ENCODE measurements at places on chromosomes 3 and 15.

- no peak for DNase-seq
These were observed 2.3 kb upstream of the GMPPB start for GRCh38 chr3:49725906-49726681.

- DNase-seq: no peak
These were observed 294.5 kb upstream of the RARB start for GRCh38 chr3:25133588-25133987.

DNA sequence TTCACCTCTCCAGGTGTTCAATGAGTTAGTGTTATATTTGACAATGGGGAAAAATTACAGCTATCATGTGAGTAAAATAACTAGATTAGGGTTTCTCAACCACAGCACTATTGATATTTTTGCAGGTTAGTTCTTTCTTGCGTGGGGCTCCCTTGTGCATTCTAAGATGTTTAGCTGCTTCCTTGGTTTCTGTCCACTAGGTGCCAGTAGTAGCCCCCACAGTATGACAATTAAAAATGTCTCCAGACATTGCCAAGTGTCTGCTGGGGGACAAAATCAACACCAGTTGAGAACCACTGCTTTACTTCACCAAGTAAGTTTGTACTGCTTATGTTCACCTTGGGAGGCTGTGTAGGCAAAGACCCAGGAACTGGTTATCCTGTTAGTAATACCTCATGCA lies 618.7 kb downstream of the EDEM1 start:
- no peak for DNase-seq

- peak; percentile 26 for DNase-seq
These were observed 562 bp downstream of the NEO1 start for GRCh38 chr15:73052653-73053397.

DNA sequence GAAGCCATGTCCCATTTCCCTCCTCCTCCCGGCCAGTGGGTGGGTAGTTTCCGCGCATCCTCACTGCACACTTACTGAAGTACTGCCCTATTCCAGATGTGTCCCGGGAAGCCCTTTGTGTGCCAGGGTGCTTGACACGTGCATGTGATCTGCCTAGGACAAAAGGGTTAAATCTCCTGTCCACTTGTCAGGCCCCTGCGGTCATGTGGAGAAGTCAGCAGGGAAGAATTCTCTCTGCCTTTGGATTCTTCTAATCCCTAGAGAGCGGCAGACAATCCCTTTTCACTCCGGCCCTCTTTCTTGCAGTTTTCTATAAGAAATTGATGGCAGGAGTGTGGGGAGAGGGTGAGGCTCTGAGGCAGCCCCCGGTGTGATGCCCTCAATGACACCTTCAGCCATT lies 19.8 kb downstream of the ST8SIA2 start:
- no peak for DNase-seq

- peak; percentile 8 for DNase-seq
These were observed 28.4 kb downstream of the SH3GL3 start for GRCh38 chr15:83475551-83475950.

GRCh38 chr3:41575724-41576123 lies 376.4 kb downstream of the CTNNB1 start:
- no peak for DNase-seq

GRCh38 chr3:49199900-49200281 lies 28.5 kb downstream of the KLHDC8B start:
- DNase-seq: peak; percentile 34

DNA sequence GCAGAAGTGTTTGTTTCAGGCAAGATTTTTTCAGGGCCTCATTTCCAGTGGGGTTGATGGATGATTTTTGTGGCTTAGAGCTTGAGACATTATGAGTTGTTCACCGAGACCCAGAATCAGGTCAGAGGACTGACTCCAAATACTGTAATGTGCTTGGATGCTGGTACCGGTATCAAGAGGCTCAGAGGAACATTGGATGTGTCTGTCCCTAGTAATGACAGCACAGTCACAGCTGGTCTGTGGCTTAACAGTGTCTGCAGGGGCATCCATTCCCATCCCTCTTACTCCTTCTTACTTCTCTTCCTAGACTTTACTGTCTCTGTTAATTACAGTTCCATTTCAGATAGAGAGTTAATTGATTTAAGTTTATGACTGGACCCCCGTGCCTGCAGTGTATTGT lies 107.8 kb downstream of the PTPRG start:
- no peak for DNase-seq

- DNase-seq: no peak
These were observed 44.6 kb upstream of the VILL start for GRCh38 chr3:37945807-37946530.

- DNase-seq: peak; percentile 45
These were observed 22.4 kb downstream of the LIPC start for GRCh38 chr15:58453931-58454793.

GRCh38 chr15:62545467-62546227 lies 380.6 kb upstream of the C2CD4B start:
- peak; percentile 67 for DNase-seq

GRCh38 chr15:67103869-67104268 lies 38.5 kb downstream of the SMAD3 start:
- no peak for DNase-seq

DNA sequence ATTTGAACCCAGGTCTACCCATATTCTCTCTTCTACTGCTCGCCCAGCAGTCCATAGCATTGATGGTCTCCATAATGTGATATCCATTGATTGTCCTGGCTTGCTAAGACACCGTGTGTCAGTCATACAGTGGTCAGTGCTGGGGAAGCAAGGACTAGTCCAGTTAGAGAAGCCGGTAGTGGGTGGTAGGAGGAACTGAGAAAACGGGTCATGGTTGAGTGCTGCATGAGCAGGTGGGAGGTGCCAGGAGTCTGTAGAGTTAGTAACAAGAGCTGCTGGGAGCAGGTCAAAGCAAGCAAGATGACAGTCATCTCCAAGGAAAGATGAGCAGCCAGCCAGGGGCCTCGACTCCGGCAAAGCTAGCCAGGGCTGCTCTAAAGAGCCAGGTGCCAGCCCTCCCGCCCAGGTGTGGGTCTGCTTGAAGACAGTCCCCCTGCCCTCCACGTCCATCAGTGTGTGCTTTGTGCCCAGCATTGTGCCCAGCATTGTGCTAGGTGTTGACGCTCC lies 29.5 kb upstream of the USP3 start:
- peak; percentile 25 for DNase-seq

- no peak for DNase-seq
These were observed 29.5 kb upstream of the ETV5 start for GRCh38 chr3:186138272-186138981.
